Kidney epithelial cell (primary cell): ENCODE measurements at places on chromosomes 2 and 18. TPM values are rescaled to one million over a fixed set of nuclear protein-coding genes. Genes with fewer than 3 reads are reported as not detected.

GRCh38 chr18:24472591-24472990 lies 12.2 kb downstream of the HRH4 start:
- DNase-seq = no peak

DNA sequence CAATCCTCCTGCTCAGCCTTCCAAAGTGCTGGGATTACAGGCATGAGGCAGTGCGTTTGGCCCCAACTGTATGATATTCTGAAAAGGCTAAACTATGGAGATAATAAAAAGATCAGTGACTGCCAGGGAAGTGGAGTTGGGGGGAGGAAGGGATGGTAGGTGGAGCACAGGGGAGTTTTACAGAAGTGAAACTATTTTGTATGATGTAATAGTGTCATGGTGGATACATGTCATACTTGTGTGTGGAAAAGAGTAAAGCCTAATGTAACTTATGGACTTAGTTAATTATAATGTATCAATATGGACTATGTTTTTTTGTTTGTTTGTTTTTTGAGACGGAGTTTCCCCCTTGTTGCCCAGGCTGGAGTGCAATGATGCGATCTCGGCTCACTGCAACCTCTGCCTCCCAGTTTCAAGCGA lies 2.9 kb upstream of the GGCX start:
- DNase-seq = no peak

- no peak for DNase-seq
Observed at GRCh38 chr18:46624127-46624526, 32.9 kb downstream of the LOXHD1 start.

DNA sequence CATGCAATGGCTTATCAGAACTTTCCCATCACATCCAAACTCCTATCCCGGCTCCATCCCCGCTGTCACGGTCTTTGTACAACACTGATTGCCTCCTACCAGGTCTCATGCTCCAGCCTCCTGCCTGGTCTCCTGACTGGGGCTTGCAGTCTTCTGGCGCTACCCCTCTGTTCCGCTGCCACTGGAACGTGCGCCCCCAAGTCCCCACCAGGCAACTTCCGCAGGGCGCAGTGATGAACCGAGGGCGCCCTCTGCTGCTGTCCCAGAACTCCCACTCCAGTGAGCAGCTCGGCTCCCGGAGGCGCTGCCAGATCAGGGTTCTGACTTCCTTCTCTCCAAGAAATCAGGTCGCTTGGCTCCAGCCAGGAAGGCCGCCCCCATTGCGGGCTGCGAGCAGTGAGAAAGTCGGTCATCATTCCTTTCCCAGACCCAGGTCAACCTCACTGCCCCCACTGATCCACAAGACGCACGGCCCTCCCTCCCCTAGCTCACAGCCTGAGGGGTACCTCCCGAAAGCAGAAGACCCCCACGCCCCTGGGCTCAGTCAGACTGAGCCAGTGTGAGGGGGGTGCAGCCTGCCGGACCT lies 43.9 kb upstream of the RAB11FIP5 start:
- no peak for DNase-seq

Gene DUSP28
- total RNA-seq = 4.2 and 7.6 TPM in 2 replicates

Gene ALLC
- total RNA-seq = 0.13 TPM in 1 of 2 replicates, not detected in the other

- DNase-seq = no peak
Observed at GRCh38 chr2:15325296-15325695, 235.8 kb downstream of the NBAS start.

DNA sequence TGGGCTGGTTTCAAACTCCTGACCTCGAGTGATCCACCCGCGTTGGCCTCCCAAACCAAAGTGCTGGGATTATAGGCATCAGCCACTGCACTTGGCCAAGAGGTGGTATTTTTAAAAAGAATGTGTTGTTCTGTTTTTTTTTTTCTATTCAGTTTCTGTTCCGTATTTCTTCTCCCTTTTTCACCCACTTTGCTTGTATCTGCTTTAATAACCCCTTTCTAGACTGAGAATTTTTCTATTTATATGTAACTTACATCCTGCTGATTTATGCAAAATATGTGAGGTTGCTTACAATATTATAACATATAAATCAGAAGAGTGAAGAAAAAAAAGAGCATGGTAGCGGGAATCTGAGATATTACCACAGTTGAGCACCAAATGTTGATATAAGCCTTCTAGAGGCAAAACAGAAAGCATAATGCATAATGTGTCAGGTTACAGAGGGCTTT lies 17.2 kb upstream of the LYPD6B start:
- no peak for DNase-seq

DNA sequence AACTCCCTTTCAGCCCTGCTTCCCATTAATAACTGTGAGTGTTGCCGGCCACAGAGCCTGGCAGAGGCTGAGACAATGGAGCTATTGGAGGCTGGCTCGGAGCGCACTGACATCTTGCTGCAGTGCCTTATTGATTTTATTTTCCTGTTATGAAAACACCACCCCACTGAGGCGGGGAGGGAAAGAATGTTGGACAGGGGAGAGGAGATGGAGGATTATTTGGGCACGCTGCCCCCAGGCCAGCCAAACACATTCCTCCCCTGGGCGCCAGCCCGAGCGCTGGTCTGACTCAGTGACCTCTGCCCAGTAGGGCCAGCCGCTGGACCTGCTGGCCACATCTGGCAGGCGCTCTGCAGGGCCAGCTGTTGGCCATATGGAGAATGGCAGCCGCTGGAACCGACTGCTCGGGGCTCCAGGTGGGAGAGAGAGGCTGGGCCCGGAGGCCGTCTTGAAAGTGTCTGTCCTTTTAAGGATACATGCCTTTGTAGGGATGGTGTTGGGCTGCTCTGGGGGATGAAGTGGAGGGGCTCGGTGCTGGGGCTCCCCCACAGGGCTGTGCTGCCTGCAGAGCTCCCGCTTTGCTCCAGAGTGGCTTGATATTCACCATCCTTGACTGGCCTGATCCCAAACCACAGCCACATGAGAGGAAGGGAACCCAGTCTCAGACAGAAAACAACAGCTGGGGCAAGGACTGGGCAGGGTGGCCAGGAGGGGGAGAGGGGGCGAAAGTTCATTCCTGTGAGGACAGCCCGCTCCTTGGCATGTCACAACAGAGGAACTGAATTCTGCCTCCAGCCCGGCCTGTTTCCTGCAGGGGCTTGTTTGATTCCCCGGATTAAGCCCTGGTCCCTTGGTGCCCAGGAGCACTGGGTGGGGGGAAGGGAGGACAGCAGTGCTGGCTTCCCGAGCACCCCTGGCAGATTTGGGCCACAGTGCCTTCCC lies 179.0 kb downstream of the KLHL29 start:
- DNase-seq = no peak

Gene DLGAP1
- total RNA-seq = 1.9 and 2.6 TPM in 2 replicates

- DNase-seq = no peak
Observed at GRCh38 chr2:9974343-9974742, 22.9 kb downstream of the GRHL1 start.

Gene PJVK
- total RNA-seq = 2.7 and 3.8 TPM in 2 replicates

DNA sequence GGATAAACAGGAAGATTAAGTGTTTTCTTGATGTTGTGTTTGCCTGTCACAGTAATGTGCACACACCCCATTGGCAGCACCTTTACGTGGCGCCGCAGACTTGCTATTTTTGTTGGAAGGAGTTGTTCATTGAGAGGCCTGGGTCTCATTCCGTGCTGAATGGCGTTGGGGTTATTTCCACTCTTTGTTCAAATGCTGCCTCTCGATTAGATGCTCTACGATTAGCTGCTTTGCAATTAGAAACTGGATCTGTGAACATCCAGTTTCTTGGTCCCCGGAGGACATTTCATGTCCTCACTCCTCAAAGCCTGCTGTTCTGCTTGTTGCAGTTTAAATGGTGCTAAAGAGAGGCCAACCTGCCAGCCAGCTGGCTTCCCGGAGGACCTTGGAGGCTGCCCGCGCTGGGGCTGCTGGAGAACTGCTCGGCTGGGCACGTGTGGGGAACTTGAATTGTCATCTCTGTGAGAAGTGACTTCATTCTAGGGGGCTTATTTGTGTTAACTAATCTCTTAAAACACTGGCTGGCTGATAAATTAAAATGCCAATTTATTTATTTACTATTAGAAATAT lies 117.4 kb upstream of the NABP1 start:
- no peak for DNase-seq

DNA sequence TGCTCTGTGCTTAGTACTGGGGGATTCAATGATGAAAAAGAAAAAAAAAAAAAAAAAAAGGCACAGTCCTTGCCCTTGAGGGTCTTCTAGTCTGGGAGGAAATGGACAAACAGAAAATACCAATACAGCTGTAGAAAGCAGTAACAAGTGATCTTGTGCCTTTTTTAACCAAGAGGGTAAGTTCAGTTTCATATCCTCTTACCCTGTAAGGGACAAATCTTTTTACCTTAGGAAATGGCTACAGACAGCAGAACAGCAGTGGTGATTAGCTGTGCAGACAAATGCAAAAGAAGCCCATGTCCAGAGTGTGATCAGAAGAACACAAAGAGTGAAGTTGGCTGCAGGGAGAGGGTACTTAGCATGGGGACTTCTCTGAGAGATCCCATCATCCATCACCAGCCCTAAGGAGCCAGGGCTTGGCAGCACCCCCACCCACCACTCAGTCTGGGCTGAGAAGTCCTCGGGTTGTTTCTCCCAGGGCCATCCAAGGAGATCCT lies 102.9 kb downstream of the ALPK2 start:
- no peak for DNase-seq
